Left kidney (tissue), 8 donors: ENCODE measurements at places on chromosomes 4 and X. TPM values are rescaled to one million over a fixed set of nuclear protein-coding genes. Genes with fewer than 3 reads are reported as not detected.

GRCh38 chr4:168839758-168840391 lies 170.2 kb downstream of the CBR4 start:
- DNase-seq, result no peak

GRCh38 chrX:70437921-70438665 lies 6.5 kb upstream of the DLG3 start:
- no peak for DNase-seq

GRCh38 chr4:3285558-3286334 lies 7.1 kb upstream of the RGS12 start:
- DNase-seq, result no peak

CXCL8 gene
- 0.63 TPM for polyA plus RNA-seq

- no peak for DNase-seq
Measured at GRCh38 chrX:124619710-124620109, 273.3 kb downstream of the SH2D1A start.

FDCSP gene
- polyA plus RNA-seq, result 0.58 TPM

- DNase-seq, result no peak
Measured at GRCh38 chrX:50726296-50726695, 87.7 kb downstream of the SHROOM4 start.

GRCh38 chr4:124641715-124642381 lies 70.7 kb downstream of the ANKRD50 start:
- peak; percentile 31 for DNase-seq

- DNase-seq, result no peak
Measured at GRCh38 chr4:94334476-94334875, 8.2 kb downstream of the HPGDS start.

DNA sequence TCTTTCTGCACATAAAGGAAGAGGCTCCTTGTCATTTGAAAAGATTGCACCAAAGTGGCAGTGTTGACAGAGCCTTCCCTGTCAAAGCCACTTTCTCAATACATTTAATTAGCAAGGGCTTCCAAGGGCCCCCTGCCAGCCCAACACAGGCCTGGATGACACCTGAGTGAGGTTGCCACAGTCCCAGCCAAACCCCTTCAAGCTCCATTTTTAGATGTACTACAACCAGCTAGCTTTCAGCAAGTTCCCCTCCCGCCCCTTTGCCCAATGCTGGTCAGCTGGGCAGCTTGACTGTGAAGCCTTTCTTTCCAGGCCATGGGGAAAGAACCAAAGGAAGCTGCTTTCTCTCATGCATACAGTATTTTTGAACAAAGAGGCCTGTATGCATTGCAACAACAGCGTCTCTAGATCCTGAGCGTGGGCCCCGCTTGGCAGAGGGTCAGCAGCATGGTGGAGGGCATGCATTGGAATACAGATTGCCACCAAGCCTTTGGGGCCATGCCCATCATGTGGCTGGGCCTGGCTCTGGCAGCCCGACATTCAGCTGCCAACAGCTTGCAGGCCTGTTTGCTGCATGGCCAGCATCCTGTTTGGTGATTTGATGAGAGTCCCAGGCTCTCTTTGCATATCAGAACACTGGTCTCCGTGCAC lies 261.1 kb upstream of the GATB start:
- no peak for DNase-seq

CAPN6 gene
- 26.3 TPM for polyA plus RNA-seq
